Right ventricle myocardium inferior (tissue), 1 donor: ENCODE measurements at places on chromosomes 7 and 10. TPM values are rescaled to one million over a fixed set of nuclear protein-coding genes. Genes with fewer than 3 reads are reported as not detected.

The SPAG6 gene
- not detected for total RNA-seq

The EPO gene
- not detected for total RNA-seq

The CYP26C1 gene
- total RNA-seq: 0.05 TPM

DNA sequence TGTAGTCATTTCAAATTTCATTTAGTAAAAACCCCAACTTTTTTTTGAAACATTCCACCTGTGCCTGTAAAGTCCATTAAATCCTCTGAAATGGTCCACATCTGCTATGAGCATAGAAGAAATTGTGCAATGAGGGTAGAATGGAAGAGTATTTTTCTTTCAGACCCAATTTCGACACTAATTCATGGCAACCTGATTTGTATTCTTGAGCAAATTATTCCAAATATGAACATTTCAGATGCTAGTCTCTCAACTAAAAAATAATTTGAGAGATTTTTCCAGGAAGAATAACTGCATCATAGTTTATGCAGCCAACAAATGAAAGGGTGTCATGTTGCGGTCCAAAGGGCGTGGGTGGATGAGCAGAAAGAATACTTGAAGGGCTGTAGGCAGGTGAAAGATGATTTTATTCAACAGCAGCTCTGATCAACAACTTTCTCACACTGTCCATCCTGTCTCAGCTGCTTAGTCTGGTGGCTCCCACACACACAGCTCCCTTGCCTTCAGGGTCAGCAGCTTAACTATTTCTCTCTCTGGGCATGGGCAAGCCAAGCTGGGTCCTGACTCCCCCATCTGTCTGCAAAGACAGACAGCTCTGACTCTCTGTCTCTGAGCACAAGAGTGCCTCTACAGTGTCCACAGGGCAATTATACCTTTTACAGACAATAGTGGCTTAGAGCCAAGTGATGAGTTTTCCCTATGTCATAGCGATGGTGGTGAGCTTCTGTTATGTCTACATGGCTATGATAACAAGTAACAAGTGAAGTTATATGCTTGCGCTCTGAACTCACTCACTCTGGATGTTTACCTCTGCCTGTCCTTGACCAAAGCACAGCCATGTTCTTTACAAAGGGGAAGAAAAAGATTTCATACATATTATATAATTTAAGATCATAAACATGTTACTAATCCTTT is 11.5 kb downstream of the STEAP2 start:
- no peak for DNase-seq

DNA sequence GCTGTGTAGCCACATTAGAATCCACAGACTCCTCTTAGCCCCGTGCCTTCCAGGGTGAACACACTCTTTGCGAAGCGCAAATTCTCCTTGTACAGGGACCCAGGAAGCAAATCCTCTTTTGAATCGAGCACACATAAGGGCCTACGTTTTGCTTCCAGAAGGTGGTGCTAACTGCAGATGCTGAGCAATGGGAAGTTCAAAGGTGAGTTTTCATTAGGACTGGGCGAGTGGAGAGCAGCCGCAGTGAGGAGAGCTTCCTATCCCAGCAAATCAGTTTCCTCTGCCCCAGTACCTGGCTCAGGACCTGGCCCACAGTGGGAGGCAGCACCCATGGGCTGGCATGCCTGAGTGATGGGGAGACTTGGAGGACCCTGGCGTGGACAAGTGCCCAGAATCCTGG is 23.5 kb upstream of the GPR26 start:
- DNase-seq: no peak

GRCh38 chr7:52168085-52168484 is 851.5 kb upstream of the COBL start:
- DNase-seq: no peak

The CREB5 gene
- total RNA-seq: 4.8 TPM

The GNAT3 gene
- not detected for total RNA-seq

The CC2D2B gene
- 0.22 TPM for total RNA-seq

- no peak for DNase-seq
Measured at GRCh38 chr10:56943221-56943755, 582.2 kb upstream of the ZWINT start.

DNA sequence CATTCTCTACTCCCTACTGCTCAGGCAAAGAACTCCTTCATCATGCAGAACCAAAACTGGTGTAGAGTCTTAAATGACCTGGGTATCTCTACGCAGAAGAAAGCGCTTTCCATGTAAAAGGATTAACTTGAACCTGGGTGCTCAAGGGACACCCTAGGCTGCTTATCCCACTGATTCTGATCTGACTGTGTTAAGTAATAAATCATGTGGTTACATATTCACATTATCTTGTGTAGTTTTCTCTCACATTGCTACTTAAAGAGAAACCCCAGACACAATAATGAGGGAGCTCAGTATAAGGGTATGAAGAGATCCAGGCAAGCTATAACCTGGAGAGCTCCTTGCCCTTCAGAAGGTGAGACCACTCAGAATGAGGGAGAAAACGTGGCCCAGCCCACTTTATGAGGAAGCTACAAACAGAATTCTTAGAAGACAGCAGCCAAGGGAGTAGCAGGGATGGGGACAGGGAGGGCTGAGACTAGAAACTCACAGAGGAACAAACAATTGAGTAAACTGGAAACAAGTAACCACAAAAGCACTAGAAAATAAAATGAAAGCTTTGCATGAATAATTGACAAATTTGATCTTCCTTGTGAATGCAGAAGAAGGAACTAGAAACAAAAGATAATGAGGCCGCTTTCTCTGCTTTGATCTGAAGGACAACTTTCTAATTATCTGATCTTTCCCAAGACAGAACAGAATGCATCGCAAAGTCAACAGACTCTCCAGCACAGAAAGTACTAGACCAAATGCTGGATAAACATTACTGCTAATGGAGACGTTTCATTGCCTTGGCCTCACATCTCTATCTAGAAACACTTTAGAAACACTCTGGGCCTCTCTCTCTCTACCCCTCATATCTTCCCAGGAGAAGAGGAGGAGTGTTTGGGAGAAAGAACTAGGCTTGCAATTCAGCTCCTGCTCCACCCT is 76.1 kb downstream of the LRRC17 start:
- no peak for DNase-seq

GRCh38 chr7:17319164-17320101 is 21.0 kb downstream of the AHR start:
- no peak for DNase-seq

The CNTNAP2 gene
- total RNA-seq: 0.65 TPM
